Stomach (tissue), 19 donors: ENCODE measurements at places on chromosomes 2 and 18. TPM values are rescaled to one million over a fixed set of nuclear protein-coding genes. Genes with fewer than 3 reads are reported as not detected.

ASIC4 gene
- 11.0 TPM for total RNA-seq

GPR45 gene
- total RNA-seq, result not detected

NT5C1B gene
- not detected for total RNA-seq

NAT8 gene
- total RNA-seq, result not detected
